PC-3 (cell line): ENCODE measurements at places on chromosomes 7 and 10.

DNA sequence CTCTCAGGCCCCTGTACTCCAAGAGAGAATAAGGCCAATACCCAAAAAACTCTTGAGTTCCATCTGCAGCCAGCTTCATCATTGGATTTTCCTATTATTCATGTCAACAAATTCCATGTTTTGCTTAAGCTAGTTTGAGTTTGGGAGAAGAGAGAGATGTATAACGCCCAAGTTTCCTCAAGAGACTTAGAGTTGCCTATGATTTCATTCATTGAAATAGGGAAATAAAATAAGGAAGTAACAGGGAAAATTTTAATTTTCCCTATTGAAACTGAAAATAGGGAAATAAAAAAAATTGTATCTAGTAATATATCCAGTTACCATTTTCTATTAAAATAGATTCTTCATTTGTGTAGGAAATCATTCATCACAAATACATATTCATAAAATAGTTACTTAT is 66.5 kb upstream of the SVIL start:
- no peak for DNase-seq

DNA sequence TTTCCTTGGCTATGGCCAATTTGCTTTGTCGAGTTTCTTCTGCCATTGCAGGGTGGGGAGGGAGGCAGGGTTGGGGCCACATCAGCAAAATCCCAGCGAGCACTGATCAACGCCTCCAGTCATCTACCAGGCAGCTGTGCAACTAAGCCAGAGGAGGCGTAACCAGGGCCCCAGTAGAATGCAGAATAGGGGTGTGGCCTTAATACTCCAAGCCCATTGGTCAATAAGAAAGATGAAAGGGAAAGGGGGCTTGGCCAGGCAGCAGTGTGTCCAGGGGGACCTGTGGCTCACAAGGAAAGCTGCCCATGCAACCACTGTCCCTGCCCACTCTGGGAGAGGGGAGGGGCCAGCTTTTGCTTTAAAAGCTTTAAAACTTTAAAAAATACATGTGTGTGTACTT is 21.5 kb upstream of the GGCT start:
- DNase-seq, result no peak

GRCh38 chr10:102431452-102432124 is 786 bp downstream of the CUEDC2 start:
- DNase-seq, result peak; percentile 22

DNA sequence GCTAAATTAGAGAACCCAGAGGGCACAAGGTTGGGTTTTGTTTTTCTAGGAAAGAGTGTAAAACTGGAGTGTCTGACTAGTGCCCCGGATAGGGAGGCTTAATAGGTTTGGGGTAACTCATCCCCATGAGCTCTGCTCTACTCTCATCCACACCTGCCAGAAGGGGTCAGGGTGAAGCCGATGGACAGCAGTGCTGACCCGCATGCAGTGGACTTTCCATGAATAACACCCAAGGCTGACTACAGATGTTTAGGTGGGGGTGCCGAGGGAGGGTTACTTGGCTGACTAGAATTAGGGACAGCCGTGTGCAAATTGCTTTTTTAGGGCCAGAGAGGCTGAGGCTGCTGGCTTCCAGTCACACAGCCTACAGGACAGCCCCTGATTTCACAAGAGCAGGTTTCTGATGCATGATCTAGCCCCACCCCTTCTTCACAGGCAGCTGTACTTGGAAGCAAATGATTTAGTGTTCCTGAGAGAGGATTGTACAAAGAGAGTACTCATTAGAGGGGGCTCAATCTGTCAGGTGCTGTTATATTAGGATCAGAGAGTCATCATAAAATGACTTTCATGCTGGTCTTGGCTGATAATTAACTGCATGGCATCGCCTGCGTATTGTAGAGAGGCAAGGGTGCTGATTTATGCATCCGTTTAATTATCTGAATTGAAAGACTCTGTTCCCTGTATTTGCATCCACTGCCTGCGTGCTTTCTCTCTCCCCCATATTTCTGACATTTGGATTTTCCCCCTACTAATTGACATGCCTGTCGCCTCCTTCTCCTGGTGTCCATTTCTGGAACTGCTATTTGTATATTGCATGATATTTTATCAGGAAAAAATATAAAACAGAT is 9.5 kb downstream of the INHBA start:
- DNase-seq, result no peak

DNA sequence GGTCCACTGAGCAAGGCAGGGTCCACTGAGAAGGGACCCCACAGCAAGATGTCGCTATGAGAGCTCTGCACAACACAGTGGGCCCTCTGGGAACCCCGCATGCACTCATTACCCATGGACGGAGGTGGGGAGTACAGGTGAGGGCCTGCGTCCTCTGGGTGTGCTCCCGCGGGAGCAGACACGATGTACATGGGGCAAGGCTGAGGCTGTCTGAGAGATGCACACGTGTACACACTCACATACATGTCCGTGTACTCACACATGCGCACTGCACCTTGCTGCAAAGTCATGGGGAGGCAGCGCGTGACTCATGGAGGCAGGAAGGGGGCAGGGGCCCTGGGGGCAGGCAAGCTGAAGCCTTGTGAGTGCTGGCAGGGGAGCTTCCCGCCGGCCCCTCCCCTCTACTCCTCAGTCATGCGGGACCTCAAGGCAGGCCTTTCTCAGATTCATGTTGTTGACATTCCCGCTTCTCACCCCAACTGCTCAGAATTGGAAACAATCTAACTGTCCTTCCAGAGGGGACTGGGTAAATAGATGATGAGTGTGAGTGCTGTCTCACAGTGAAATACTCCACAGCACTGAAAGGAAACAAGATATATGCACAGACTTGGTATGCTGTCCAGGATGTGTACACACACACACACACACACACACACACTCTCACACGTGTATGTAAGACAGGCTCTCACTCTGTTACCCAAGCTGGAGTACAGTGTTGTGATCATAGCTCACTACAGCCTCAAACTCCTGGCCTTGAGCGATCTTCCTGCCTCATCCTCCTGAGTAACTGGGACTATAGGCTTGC is 40.0 kb downstream of the GOLGA7B start:
- DNase-seq, result peak; percentile 92

GRCh38 chr10:29304264-29304994 is 15.6 kb downstream of the LYZL1 start:
- DNase-seq, result peak; percentile 74
